Activated CD4-positive, alpha-beta T cell treated with anti-CD3 and anti-CD28 coated beads for 48 hours (primary cell): ENCODE measurements at places on chromosomes 6 and 20.

DNA sequence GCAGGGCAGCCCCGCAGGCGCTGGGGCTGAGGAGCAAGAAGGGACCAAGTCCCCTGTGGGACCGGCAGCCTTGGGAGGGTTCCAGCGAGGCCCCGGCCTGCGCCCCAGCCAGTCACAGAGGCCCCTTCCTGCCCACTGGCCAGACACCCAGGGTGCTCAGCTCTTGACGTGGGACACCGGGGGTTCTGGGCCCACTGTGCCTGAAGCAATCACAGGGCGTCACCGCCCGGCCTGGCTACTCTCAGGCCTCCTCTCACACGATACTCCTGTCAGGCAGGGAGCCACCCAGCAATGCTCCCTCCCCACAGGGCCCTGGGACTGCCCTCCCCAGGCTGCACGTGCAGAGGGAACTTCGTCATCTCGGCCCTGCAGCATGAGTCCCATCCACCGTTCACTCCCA is 14.5 kb downstream of the TAF4 start:
- DNase-seq, result no peak

- no peak for DNase-seq
These were observed 10.7 kb upstream of the KCNK15 start for GRCh38 chr20:44734938-44735337.

GRCh38 chr6:20463396-20463795 is 61.7 kb downstream of the E2F3 start:
- DNase-seq, result no peak

DNA sequence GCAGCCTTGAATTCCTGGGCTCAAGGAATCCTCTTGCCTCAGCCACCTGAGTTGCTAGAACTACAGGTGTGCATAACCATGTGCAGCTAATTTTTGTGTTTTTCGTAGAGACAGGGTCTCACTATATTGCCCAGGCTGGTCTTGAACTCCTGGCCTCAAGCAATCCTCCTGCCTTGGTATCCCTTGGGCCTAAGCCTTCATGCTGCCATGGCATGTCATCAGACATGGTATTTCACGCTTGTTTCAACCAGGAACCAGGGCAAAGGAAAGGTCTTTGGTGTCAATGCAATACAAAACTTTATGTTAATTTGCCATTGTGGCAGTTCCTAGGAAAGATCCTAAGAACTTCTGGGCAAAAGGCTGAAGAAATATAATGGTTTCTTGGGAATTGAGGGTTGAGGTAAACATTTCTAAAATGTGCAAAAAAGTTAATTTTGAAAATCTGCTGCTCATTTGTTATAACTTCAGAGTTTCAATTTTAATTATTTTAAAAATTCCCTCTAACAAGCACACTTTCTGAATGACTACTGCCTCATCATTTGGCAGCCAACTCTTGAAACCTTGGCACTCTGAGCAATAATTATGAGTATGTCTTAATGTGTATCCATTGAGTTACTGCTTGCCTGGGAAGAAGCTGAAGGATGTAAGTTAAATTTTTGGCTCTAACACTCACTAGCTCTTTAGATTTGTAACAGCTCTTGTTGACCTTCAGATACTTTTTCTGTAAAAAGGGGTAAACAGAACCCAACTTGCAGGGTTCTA is 154.1 kb downstream of the GJA10 start:
- no peak for DNase-seq

GRCh38 chr20:44609516-44610312 is 27.3 kb downstream of the PKIG start:
- DNase-seq, result peak; percentile 89

GRCh38 chr6:25279748-25280343 is 672 bp downstream of the CARMIL1 start:
- peak; percentile 26 for DNase-seq

DNA sequence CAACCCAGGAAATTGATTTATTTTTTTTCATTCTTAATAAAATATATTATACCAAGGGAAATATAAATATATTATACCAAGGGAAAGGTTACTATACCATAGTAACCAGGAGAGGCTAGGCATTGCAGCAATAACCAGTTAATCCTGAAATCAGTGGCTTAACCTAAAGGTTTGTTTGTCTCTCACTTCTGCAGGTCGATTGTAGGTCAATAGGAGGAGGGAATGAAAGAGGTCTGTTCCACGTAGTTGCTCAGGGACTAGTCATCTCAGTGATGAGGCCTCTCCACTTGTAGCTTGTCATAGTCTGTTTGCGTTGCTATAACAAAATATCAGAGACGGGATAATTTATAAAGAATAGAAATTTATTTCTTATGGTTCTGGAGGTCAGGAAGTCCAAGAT is 168.0 kb downstream of the GJA1 start:
- no peak for DNase-seq

GRCh38 chr6:151498327-151498726 is 4.5 kb downstream of the CCDC170 start:
- no peak for DNase-seq

GRCh38 chr20:59778615-59779200 is 154.7 kb downstream of the SYCP2 start:
- DNase-seq, result no peak

- no peak for DNase-seq
These were observed 45.6 kb upstream of the MOXD1 start for GRCh38 chr6:132446855-132447241.

GRCh38 chr20:58570204-58570859 is 55.1 kb upstream of the APCDD1L start:
- no peak for DNase-seq

DNA sequence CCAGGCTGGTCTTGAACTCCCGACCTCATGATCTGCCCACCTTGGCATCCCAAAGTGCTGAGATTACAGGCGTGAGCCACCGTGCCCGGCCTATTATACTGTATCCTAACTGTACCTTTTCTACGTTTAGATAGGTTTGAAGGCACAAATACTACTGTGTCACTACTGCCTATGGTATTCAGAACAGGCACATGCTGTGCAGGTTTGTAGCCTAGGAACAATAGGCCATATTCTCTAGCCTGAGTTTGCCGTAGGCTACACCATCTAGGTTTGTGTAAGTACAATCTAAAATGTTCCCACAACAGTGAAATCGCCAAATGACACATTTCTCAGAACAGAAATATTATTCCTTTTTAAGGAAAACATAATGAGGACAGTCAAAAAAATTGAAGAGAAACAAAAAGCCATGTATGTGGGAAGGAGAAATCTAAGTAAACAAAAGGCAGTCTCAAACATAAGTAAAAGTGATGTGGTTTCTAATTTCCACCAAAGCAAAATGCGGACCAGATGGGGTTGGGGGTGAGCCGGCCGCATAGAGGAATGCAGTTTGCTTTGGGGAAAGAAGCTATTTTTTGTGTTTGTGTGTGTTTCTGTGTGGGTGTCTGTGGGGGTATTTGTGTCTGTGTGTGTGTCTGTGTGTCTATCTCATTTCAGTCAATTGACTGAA is 192.6 kb upstream of the SALL4 start:
- DNase-seq, result no peak

- no peak for DNase-seq
These were observed 1225.5 kb upstream of the CITED2 start for GRCh38 chr6:140599916-140600315.

GRCh38 chr6:4728436-4728769 is 47.8 kb upstream of the CDYL start:
- DNase-seq, result no peak

DNA sequence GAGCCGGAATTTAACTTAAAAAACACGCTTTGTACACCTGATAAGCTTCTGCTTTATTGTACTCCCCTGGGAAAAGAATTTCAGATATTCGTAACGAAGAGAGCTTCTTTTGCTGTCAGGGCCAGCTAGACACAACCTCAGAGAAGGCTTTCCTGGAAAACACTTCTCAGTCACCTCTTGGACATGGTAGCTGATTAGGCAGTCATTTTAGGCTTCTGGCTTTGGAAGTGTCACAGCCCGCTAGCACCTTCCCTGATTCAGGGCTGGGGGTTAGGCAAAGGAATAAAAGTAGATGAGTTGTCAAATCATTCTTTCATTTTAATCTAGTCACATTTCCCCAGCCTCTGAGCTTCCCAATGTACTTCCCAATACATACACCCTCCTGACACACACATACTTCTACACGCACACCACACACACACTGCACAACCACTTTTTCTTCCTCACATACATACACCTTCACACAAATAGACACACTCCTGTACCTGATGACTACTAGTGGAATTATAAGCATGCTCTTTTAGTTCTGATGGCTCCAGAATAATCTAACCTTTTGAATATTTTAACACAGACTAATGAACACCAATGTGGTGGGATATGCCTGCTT is 34.9 kb upstream of the TINAG start:
- no peak for DNase-seq

DNA sequence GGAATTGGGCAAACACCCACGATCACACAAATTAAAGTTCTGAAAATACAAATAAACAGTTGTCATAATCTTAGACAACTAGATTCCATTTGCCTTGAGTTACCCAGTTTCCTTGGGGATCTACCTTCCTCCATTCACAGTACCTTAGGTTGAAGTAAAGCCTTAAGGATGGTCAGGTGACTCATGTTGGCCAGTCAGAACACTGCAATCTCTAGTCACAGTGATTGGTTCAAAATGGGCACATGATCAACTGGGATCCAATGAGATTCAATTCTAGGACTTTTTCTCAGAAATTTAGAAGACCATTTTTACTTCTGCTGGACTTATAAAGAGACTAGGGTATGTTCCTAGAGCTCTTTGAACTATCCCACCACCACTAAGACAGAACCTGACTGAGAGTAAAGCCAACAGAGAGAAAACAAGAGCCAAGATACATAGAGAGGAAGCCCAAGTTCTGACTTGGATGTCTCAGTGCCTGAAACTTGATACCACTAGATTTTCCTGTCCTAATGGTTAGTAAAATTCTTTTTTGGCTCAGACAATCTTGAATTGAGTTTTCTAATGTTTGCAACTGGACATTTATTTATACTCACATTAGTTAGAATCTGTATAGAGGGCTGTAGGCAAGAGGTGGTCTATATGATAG is 8.6 kb upstream of the CLIC5 start:
- DNase-seq, result no peak

- peak; percentile 81 for DNase-seq
These were observed 46.2 kb upstream of the ZNF184 start for GRCh38 chr6:27518881-27519795.

DNA sequence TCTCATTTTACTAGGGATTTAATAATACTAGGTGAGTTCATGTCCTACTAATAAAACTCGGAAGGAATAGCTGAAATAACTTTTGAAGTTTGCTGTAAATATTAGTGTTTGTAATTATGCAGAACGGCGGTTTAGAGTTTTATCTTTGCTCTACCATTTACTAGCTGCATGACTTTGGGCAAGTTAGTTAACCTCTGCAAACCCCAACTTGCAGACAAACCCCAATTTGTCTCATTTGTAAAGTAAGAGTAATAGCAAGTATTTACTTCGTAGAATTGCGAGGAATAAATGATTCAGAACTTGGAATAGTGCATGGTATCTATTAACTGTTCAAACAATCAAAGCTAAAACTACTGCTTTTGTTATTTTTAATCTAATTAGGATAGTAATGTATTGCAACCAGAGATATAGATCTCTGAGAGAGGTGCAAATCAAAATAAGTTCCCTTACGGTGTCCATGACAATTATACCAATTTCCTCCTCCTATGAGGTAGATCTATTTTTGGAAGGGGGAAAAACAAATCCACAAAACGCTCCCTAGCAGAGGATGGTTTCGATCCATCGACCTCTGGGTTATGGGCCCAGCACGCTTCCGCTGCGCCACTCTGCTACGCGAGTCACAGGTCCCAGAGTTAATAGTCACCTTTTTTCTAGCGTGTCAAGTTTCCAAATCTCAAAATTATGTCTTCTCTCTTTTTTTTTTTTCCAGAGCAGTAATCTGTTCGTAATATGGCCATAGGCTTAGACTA is 35.1 kb upstream of the BTN3A2 start:
- DNase-seq, result peak; percentile 80

DNA sequence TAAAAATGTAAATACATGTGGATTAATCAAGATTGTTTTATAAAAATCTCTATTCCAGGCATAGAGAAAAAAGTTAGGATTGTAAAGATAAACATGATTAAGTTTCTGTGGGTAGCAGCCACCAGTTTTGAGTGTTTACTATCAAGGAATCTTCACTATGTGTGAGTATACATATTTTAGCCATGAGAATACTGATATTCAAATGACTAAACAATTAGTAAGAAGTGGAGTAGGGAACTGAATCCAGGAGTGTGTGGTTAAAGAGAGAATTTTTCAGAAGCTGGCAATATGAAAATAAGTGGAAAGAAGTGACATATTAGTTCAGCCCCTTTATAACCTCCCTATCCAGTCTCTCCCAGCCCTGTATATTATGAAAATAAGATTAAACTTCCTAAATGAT is 10.3 kb downstream of the ELOVL2 start:
- no peak for DNase-seq

DNA sequence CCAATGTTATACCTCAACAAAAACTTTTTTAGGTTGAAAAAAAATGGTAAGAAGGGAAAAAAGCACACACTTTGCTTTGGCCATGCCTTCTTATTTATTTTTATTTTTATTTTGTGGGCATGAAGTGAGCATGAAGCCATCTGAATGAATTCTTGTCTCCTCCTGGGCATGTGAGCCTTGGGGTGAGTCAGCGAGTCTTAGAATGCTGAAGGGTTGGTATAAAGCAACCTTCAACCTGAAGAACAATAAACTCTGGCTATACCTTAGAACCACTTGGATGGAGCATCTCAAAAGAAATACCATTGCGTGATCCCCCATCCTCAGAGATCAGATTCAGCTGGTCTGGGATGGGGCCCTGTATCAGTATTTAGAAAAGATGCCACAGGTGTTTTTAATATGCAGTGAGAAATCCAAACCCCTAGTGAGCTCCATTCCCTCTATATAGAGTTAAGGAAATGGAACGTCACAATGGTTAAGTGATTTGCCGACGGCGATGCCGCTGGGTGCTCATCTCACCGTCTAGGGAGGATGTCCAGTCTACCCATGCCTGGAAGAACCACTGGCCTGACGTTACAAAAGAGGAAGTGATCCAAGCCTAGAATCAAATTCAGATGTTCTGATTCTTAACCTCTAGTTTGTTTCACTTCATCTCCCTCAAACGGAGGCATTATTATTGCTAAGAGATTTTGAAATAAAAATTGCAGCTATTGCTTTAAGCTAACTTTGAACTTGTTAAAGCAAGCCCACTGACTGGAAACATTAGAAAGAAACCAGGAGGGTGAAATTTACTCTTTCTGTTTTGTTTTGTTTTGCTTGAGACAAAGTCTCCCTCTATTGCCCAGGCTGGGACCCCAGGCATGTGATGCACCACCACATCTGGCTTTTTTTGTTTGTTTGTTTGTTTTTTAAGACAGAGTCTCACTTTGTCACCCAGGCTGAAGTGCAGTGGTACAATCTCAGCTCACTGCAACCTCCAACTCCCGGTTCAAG is 67.1 kb downstream of the EDN1 start:
- DNase-seq, result no peak
